ENCODE measurements at places on chromosomes 3 and 15.
A peak's percentile ranks its signal among the peaks of the same experiment; 100 is the strongest.

DNA sequence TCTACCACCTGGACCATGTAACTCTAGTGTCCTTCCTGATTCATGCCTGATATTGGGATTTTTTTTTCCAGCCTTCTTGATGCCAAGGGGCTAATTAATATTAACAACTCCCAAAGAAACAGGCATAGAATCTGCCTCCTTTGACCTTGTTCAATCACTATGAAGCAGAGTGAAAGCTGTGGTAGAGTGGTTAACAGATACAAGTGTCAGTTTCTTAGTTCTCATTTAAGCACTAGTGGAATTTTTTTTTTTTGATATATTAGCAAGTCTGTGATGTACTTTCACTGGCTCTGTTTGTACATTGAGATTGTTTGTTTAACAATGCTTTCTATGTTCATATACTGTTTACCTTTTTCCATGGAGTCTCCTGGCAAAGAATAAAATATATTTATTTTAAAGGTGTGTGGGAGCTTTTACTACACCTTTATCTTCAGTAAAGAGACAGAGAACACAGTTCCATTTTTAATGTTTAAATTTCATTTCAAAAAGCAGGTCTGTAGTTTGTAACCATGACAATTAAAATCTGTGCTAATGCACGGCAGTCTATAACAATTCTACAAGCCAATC lies 67.1 kb downstream of the TOP2B start:
- no peak for DNase-seq

- no peak for DNase-seq
These were observed 35.4 kb downstream of the GRAMD1C start for GRCh38 chr3:113873814-113874526.

GRCh38 chr15:47787875-47788274 lies 70.6 kb downstream of the SEMA6D start:
- DNase-seq: no peak

GRCh38 chr3:13189639-13190377 lies 116.6 kb upstream of the IQSEC1 start:
- peak; percentile 2 for DNase-seq

- DNase-seq: no peak
These were observed 244.4 kb downstream of the CHST2 start for GRCh38 chr3:143363949-143364348.

GRCh38 chr15:70559265-70560239 lies 203.8 kb downstream of the UACA start:
- DNase-seq: no peak

DNA sequence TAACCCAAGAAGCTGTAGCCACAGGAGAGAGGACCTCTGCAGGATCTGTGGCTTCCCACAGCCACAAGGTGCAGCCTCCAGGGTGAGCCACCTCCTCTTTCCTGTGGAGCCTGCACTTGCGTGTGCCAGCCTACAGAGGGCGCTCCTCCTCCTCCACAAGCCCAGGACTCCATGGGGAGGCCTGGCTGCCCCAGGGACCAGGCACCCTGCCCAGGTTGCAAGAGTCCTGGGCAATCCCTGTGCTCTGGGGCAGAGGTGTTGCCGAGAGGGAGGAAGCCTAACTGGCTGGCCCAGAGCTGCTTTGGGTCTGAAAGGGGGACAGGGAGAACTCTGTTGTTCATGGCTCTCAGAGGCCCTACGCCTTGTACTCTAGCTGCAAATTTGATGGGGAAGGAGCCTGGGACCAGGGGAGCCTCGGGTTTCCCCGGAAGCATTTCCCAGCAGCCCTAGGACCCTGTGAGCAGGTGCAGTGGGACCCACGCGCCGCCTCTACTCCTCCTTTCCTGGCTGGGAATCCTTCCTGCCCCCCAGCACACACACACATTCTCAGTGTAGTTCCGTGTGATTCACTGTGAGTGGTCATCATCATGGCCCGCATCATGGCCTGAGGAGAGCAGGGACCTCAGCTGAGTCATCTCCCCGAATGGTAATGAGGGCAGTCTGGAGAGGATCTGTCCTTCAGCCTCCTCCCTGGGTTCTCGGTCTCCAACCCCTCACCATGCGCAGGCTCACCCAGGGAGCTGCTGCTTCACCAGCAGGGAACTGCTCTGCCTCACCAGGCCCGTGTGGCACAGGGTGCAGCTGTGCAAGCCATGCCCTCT lies 24.3 kb downstream of the TBC1D21 start:
- no peak for DNase-seq

DNA sequence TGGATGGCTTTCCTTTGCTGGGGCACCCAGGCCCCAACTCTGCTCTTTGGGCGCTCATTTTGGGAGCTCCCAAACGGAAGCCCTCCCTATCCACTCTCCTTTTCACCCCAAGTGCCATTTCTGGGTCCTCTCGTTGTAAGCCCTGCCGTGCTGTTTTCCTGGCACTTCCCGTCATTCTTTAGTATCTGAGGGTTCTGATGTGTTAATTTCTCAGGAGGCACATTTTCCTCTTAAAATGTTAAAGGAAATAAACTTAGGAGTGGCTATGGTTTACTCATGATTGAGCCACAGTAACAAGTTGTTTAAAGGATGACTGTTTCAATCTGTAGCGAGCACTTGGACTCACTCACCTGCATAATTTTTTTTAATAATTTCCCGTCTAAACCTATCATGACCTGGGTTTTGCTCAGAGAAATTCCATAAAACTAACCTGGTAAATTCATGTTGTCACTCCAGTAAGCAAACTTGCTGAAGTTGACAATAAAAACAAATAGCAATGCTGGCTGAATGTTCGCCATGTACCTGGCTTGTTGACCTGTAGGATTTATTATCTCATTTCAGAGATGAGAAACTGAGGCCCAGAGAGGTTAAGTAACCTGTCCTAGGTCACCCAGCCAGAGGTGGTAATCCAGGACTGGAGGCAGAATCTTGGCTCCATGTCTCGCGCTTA lies 10.6 kb downstream of the ALDH1A3 start:
- DNase-seq: no peak

GRCh38 chr3:14482271-14482721 lies 57.8 kb downstream of the GRIP2 start:
- no peak for DNase-seq

GRCh38 chr3:43286841-43287499 lies 630 bp downstream of the SNRK start:
- DNase-seq: no peak

GRCh38 chr3:197398286-197398878 lies 100.0 kb upstream of the DLG1 start:
- DNase-seq: no peak

- no peak for DNase-seq
These were observed 127.6 kb upstream of the ACP3 start for GRCh38 chr3:132189601-132190000.

GRCh38 chr3:8837162-8837561 lies 67.7 kb upstream of the OXTR start:
- no peak for DNase-seq

Data from glomerular endothelial cell (primary cell).